GM13976 (cell line): ENCODE measurements at places on chromosomes 16 and 17.

DNA sequence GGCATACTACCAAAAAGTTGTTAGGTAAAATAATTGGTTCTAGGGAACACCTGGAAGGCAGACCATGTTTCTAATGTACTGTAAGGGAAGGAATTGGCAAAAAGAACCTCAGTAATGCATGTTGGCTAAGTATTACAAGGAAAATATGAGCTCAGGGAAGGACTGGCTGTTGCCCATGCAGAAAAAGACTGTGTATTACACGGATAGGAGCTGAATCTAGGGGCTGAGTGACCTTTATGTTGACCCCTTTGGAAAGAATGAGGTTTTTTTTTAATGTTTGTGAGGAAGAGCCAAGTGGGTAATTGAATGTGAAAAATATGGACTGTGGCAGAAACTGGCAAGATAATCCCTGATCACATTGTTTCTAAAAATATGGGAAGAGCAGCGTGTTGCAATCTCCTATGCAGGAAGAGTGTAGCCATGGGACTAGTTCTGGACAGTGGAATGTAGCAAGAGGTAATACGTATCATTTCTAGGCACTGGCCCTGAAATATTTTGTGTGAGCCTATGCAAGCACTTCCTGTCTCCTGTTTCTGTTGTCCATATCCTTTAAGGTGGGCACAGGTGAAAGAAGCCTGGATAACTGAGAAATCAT, 95.1 kb upstream of the CNTNAP4 start:
- no peak for DNase-seq

DNA sequence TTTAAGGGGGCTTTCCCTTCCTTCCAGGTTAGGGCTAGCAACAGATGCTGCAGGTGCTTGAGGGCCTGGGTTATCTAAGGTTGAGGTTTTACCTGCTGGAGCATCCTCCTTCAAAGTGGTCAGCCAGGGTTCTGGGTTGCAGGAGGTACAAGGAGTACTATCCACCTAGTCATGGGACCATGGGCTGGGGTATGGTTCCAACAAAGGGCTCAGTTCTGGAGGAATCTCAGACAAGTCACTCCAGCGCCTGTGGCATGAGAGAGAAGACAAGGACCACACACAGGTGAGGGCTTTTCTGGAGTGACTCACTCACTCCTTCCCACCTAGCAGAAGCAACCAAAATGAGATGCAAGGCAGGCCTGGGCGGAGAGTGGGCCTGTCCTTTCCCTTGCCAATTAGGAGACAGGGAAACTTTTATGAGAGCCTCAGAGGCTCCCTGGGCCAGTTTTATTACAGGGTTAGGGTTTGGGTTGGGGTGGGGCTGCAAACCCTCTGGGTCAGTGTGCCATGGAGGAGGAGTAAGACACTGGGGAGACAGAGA, 2.2 kb downstream of the MYO19 start:
- DNase-seq: no peak

- peak; percentile 64 for DNase-seq
Observed at GRCh38 chr17:2837147-2837561, 40.9 kb downstream of the RAP1GAP2 start.

- DNase-seq: no peak
Observed at GRCh38 chr16:85916141-85916890, 17.4 kb downstream of the IRF8 start.

GRCh38 chr16:81094771-81095251, 1.4 kb downstream of the GCSH start:
- no peak for DNase-seq

DNA sequence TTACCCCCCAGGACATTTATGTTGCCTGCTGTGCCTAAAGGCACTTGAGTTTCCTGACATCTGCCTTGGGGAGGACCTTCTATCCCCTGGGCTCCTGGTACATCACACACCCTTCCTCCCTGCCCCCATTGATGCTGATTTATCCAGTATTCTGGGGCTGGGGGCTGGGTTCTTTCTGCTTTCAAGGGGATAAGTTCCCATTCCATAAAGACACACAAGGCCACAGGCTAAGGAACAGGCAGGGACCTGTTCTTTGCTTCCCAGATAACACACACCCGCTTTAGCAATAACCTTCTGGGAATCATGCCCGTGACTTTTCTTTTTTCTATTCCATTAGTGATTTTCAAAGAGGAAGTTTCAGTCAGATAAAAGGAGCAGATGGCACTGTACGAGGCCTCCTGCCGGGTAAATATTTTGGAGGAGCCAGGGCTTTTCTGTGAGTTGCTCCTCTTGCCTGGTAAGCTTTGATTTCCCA, 30.6 kb downstream of the CHD9 start:
- DNase-seq: no peak

DNA sequence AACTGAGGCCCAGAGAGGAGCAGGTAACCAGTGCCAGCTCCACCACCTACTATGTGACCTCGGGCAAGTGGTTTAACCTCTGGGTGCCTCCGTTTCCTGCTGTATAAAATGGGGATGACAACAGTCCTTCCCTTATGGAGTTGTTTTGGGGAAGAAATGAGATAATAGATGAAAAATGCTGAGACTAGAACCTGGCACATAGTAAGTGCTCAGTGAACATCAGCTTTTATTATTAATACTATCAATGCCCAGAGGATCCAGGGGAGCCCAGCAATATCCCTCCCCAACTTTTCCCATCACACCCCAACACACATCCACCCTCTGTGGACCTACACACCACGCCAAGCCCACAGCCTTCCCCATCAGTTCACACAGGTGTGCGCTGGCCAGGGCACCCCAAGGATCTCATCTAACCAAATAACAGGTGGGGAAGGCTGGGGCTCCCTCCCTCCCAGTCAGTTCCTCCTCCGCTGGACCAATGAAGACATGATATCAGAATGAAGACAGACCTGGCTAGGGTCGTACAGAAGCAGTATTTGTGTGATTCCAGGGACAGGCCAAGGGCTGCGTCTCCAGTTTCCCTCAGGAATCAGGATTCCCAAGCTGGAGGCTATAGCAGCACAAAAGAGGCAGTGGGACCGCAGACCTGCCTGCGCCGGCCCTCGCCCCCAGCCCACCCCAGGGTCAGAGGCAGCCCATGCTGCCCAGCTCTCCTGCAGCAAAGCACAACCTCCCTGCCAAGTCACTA, 1.8 kb downstream of the ATP2A3 start:
- DNase-seq: no peak

DNA sequence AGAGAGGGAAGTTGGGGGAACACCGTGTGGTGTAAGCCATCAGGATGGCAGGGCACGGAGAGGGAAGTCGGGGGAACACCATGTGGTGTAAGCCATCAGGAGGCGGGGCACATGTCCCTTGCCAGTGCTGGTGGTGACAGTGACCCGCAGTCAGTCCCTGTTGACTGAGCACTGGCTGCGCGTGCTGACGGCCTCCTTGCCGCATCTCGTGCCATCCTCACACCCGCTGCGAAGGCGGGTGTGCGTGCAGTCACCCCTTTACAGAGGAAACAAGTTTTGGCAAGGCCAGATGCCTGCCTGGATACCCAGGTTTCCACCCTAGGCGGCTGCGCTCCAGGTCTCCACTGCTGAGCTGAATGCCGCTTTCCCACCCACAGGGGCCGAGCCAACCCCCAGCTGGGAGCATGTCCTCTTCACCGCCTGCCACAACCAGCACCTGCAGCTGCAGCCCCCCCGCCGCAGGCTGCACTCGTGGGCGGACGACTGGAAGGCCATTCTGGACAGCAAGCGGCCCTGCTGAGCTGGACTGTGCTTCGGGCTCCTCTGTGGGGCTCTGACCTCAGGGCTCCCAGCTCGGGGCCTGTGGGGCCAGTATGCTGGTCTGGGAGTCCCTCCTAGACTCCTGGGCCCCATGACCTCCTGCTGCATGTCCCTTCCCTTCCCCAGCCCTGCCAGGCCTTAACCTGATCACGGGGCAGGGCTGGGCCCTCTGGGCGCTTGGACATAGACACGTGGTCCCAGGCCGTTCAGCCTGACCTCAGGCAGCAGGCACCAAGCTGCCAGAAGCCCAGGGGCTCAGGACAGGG, 43.5 kb downstream of the NT5M start:
- DNase-seq: no peak

GRCh38 chr17:29760279-29761039, 137.7 kb upstream of the CORO6 start:
- DNase-seq: peak; percentile 57

DNA sequence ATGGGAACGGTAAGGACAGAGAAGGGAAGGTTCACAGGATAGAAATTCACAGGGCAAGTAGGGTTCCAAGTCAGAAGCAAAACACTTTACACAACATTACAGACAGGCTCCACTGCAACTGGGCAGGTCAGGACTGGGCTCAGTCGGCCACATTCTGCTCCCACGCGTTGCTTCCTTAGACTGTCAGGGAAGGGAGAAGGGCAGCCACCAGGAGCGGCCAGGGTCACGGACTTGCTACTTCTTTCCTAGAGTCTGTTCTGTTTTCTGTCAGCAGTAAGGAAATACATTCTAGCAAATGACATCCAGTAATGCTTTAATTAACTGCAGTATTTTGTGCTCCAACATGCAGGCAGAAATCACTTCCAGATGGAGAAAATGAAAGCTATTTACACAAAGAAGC, 160.3 kb upstream of the RPH3AL start:
- DNase-seq: no peak

DNA sequence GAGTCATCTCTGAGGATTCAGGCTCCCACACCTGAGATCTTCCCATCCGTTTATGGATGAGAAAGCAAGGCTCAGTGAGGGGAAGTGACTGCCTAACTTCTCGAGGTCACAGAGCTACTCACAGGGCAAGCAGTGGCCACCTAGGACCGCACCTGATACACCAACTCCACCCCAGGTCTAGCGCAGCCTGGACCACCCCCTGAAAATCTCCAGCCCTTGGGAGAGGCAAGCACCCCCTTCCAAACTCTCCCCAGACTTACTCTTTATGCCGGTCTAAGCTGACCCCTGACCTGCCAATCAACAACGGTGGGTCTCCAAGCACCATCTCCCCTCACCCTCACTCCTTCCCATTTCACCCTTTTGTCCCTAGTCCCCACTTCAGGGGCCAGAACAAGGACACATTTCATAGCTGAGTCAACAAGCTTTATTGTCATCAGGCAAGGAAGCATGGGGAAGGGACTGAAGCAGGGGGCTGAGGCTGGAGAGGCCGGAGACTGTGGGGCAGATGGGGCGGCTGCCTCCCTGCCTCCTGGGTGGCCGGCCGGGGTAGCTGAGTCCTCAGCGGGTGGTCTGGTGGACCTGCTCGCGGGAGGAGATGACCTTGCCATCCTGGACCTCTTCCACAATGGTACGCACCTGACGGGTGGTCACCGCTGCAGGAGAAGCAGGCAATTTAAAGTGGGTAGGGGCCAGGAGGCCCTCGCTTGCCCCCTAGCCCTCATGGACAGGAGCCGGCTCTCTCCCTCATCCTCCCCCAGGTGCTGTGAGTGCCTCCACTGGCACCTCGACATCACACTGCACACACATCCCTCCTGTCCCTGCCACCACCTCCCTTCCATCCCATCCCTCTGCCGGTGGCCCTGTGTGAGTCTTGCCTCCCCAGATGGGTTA, 5.1 kb downstream of the KRT17 start:
- no peak for DNase-seq

DNA sequence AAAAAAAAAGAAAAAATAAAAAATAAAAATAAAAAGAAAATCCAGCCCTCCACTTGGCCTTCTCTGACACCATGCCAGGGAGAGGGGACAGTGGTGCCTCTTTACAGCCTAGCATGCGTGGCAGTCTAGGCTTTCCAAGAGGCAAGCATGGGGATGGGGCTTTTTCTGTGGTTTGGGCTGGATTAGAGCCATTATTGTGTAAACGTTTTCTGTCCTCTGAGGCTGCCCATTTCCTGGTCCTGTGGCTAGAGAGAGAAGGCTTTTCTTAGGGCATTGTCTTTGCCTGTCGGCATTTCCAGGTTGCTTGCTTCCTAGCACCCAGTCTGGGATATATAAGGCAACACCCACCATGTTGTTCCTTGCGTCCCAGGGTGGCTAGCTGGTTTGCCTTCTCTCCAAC, 2.7 kb upstream of the DHRS7B start:
- no peak for DNase-seq

DNA sequence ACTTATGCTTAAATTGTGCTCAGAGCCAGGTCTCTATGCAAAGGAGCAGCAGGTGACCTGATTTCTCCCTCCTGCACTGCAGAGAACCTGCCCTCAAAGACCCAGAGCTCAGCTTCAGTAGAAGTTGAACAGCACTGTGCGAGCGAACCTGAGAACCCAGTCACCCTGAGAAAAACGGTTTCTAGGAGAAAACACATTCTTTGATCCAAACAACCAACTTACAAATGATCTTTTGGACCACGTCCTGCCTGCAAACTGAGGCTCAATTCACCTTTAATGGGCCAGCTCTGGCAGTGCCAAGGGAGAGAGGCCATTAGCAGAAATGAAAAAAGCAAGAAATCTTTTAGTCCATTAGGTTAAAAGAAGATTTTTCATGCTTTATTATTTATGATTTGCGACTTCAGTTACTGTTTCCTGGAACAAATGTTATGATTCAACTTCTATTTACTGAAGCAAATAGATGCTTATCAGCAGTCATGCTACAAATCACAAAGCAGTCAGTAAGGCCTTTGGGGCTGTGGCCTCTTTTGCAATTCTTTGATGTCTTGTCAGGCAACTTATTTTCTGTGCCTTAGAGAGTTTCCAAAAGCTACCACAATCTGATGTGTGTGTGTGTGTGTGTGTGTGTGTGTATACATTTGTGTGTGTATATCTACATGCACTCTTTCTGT, 65.7 kb upstream of the LRRC37A3 start:
- no peak for DNase-seq

DNA sequence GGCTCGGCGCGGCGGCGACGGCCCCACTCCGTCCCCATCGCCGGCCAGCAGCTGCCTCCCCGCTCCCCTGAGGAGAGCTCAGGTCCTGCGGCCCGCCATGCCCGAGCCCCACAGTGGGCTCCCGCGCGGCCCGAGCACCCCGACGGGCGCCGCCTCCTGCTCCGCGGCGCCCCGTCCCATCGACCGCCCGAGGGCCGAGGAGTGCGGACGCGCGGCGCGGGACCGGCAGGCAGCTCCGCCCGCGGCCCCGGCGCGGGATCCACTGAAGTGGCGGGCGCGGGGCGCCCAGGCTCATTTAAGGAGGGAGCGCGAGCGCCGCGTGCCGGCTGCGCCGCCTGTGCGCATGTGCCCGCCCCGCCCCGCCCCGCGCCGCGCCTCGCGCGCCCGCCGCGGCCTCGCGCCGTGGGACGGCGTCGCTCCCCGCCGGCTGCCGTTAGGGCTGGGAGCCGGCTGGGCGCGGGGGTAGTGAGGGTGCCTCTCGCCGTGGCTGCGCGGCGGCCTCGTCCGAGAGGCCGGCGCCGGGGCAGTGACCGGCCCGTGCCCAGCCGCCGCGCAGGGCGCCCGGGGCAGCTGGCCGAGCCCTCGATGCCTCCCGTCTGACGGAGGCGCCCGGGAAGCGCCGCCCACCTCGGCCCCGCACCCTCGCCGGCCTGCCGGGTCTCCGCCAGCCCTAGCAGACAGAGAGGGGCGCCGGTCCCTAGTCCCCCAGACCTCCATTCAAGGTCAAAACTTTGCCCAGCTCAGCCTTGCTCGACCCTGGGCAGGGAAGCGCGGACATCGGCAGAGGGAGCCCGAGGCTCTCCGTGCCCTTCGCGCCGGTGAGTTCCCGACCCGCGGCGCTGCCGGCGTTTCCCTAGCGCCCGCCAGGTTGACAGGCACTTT, at the start of gene NETO2:
Gene NETO2 (minus strand): TSS at position 269 of the 882 bp plus-strand sequence. CDS start 333 bp downstream, outside the sequence.
- peak; percentile 85 for DNase-seq

DNA sequence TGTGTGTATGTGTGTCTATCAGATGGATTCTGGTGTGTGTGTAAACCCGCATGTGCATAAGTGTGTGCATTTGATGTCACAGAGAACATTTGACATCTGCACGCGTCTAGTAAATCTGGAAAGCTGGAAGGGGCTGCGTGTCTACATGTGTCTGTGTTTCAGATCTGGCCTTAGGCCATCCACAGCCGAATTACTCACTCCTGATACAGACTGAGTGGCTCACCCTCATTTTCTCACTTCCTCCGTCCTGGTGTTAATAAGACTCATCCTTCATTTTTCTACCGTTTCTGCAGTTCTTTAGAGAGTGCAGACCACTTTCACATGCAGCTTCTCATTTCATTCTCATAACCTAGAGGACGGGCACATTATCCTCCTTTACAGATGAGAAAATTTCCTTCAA, 491.6 kb downstream of the CDH13 start:
- DNase-seq: no peak
